ENCODE measurements at places on chromosomes 4 and X.

DNA sequence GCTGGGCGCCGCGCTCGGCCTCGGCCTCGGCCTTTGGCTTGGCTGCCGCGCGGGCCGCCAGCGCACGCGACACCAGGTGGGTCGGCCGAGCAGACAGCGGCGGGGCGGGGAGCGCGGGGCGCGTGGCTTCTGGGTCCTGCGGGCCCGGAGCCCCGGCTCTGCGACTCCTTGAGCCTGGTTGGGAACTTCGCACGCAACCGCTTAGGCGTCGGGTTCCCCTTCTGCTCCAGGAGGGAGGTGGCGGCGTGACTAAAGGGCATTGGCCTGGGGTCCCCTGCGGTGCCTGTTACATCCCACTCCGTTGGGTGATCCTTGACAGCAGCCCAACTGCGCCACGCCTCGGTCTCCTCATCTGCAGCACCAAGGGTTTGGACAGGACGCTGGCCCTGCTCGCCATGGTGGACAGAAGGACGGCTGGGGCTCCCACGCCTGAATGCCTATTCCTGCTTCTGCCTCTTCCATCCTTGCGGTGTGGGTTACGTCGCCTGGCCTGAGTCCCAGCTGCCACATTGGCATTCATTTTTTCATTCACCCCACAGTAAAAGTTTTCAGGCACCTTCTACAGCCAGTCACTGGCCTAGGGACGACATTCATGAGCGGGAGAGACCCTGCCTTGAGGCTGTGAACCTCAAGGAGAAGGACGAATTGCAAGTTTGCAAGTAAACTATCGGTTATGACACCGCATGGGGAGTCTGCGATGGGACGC lies 631 bp downstream of the EVC start:
- no peak for DNase-seq

DNA sequence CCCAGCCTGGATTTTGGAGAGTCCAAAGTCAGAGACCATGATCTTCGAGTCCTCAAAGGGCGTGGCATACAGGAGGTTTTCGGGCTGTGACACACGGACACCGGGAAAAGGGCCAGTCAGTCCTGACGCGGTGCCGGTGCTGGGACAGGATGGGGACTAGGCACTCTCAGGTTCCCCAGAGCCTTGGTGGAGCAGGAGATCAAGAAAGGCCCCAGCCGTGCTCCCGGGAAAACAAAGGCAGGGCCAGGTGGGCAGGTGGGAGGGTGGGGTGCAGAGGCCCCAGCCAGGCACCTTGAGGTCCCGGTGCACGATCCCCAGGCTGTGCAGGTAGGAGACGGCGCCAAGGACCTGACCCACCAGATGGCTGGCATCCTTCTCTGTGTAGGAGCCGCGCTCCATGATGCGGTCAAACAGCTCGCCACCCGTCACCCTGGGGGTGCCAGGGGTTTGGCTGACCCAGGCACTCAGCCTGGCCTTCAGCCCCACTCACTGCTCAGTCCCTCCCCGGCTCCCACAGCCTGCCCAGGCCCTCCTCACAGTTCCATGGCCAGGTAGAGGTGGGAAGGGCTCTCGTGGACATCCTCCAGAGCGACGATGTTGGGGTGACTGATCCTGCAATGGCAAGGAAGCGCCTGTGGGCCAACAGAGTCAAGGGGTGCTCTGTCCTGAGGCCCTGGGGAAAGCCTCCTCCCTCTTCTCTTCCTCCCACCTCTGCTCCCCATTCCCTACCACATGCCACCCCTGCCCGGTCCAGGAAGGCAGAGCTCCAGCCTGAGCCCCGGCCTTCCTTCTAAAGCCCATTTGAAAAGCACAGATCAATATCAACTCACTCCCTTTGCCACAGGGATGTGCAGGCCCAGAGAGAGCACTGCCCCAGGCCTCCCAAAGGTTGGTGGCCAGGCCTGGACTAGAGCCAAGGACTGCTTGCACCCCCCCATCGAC lies 1.8 kb downstream of the PNCK start:
- no peak for DNase-seq

- DNase-seq = no peak
Measured at GRCh38 chr4:188783606-188784160, 644.4 kb downstream of the TRIML1 start.

DNA sequence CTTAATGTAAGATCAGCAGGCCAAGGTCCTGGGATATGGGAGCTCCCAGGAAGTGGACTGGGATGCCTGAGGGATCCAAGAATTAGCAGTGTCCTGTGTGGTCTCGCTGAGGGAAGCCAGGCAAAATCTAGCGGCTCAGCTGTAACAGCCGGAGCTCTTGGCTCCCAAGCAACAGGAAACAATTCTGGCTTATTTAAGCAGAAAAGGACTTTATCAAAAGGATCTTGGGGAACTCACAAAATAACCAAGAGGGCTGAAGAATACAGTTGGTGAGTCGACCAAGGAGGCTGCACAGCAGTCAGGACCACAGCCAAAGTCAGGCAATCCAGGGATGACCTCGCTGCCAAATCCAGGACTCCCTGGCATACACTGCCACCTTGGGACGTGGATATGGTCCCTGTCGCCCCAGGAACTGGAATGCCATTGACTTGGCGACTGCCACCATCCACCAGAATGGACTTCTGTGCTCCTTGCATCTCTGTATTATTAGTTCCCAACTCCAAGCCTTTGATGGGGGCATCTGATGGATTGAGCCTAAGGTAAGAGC lies 165.3 kb upstream of the BCOR start:
- DNase-seq = no peak

GRCh38 chrX:154056770-154057241 lies 37.1 kb upstream of the IRAK1 start:
- peak; percentile 40 for DNase-seq

- no peak for DNase-seq
Measured at GRCh38 chr4:186226521-186227189, 652 bp upstream of the KLKB1 start.

GRCh38 chrX:37470711-37471110 lies 100.8 kb upstream of the LANCL3 start:
- no peak for DNase-seq

DNA sequence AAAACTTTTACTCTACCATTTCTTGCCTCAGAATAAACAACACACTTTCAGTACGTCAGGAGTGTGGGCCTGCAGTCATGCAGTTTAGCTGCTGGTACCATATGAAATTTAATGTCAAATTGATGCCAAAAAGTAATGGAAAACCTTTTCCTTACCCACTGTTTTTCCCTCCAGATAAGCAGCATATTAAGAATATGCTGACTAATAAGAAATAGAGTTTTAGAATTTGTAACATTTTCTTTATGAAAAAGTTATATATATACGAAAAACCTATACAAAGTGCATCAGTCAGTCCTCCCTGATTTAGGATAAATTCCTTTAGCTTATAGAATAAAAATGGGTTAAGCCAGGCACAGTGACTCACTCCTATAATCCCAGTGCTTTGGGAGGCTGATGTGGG lies 206.8 kb upstream of the PPARGC1A start:
- no peak for DNase-seq

DNA sequence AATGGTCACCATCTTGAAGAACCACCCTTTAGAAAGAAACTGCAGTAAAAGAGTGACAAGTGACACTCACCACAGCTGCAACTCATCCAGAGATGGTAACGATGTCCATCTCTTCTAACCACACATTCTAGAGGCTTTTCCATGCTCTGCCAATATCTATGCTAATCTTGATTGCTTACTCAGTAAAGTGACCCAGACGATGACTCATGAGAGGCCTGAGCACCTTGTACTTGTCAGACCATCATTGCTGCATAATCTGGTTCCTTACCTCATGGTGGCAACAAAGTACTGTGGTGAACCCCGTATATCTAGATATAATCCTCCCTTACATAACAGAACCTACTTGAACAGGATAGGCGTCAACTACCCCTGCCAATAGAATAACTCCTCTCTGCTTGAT lies 75.6 kb downstream of the CCNG2 start:
- DNase-seq = no peak

- peak; percentile 19 for DNase-seq
Measured at GRCh38 chrX:150459196-150459595, 96.1 kb downstream of the MAMLD1 start.

GRCh38 chrX:135384161-135384836 lies 37.4 kb upstream of the SMIM10L2A start:
- peak; percentile 75 for DNase-seq

DNA sequence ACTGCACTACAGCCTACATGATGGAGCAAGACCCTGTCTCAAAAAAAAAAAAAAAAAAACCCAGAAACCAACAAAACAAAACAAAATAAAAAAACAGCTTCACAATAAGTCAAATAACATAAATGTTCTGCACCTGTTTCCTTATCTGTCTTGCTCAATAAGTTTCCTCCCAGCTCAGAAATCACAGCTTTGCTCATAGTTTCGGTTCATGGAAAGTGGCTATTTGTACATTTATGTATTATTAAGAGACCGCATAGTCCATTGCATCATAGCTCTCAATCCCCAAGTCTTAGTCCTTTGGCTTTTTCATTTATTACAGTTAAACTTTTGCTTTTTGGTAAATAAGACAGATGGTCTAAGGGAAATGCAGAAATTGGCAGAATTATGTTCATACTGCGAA lies 24.4 kb upstream of the CFAP299 start:
- DNase-seq = no peak

DNA sequence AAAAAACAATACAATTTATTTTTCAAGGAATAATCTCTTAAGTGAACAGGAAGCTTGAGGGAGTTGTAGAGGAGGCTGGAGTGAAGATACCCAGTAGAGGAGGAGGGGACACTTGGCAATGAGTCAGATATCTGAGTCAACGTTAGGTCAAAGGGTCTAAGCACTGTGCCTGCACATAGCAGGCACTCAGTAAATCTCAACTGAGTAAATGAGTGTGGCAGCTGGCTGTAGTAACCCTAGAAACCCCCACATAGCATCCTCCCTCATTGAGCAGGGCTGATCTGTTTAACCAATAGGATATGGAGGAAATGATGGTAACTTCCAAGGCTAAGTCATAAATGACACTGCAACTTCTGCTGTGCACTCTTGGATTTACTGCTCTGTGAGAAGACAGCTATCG lies 186.0 kb upstream of the FAM241A start:
- DNase-seq = no peak

- DNase-seq = no peak
Measured at GRCh38 chr4:142324572-142324971, 521.5 kb downstream of the INPP4B start.

DNA sequence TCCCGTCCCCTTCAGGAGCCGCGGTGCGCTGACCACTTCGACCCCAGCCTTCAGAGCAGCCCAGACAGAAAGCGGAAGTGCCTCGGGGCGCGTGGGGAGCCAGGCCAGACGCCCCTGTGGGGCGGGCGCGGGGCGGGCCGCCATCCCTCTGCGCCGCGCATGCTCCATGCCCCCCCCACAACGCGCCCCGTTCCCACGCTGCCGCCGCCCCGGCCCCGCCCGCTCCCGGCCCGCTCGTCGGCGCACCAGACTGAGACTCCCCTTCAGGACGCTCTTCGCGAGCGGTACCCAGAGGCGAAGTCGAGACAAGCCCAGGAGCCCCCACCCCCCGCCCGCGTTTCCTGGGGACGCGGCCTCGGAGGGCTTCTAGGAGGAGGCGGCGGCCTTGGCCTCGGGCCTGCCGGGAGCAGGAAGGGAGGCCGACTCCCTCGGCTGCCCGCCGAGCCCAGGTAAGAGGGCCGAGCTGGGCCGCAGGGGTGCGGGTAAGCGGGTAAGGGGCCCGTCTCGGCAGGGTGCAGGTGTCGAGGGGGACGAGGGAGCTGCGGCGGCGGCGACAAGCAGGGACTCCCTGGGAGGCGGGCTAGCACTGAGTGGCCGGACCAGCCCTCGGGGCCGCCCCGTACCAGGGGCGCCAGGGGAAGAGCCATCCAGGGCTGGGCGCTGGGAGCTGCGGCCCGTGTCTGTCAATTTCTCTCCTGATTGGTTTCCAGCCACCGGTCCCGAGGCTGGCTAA lies at the start of gene ZFP92:
Gene ZFP92, plus strand, starts transcription at position 218 of the 733 bp plus-strand sequence. CDS start 6,851 bp downstream, outside the sequence.
- DNase-seq = peak; percentile 21

DNA sequence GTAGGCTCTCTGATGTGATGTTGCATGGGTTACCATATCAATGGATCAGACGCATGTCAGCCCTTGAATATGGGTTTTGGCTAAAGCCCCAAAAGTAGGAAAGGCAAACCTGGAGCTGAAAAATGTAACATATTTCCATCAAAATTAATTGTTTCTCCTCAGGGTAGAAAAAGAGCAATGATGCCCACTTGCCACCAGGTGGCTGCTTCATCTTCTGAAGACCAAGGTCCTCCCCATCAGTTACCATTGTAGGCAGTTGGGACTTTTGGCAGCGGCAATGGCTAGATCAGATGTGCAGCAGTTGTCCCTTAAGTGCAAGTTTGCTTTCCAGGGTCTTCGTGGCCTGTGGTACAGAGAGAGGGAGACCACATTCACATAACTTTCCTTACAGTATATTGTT lies 118.2 kb downstream of the NAF1 start:
- no peak for DNase-seq

- DNase-seq = no peak
Measured at GRCh38 chrX:73765776-73766430, 202.9 kb downstream of the CHIC1 start.

DNA sequence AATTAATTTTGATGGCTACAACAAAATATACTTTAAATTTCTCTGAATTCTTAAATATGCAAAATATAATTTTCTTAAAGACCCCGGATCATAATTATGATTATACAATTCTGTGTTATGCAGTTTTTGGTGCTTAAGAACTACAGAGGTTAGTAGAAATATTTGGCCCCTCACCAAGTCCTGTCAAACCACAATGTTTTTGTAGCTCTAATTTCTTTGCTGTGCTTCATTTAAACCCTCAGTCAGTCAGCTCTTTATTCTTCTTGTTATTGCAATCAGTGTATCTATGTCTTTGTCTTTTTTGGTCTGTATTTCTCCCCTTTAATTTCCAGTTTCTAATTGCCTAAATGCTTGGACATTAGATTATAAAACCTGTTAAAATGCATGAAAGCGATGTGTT lies 186.1 kb downstream of the CAMK2D start:
- no peak for DNase-seq

DNA sequence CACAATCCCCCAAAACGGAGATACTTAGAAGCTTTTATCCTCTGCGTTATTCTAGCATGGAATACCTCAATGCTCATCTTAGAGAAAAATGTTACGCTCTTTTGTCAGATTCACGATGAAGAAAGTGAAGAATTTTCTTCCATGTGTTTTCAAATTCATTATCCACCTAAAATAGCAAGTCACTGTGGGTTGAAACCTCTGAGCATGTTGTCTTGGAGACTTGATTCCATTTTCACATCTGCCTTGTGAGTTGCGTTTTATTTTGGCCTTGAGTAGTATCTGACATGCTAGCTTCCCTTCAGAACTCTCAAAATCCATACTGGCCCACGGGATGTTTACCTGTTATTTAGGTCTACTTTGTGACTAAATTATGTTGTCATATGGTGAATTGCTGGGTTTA lies 66.3 kb downstream of the C4orf46 start:
- no peak for DNase-seq

- no peak for DNase-seq
Measured at GRCh38 chr4:168415911-168416310, 64.4 kb downstream of the DDX60L start.

- no peak for DNase-seq
Measured at GRCh38 chr4:161907590-161907955, 256.2 kb downstream of the FSTL5 start.

- peak; percentile 65 for DNase-seq
Measured at GRCh38 chr4:82293304-82293703, 80.5 kb downstream of the HNRNPD start.

All from CD4-positive, alpha-beta memory T cell (primary cell).